Mesenteric fat pad (tissue), 1 donor: ENCODE measurements at places on chromosomes 4 and X.

DNA sequence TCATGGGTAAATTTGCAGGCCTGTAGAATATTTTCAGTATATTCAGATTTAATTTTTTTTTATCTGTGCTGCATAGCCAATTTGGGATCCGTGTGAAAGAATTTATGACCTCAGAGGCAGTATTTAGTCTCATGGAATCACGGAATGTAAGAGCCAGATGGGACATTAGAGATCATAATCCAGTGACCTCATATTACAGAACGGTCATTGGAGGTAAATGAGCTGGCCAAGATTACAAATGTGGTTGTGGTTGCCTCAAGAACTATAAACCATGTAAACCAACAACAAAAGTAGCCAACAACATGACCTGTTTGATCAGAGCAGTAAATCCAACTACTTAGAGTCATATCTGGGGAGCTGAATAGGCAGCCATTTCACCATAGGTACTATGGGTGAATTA lies 71.6 kb downstream of the AMOT start:
- no peak for DNase-seq

GRCh38 chr4:56130606-56131155 lies 181.9 kb downstream of the CEP135 start:
- no peak for DNase-seq

GRCh38 chr4:176838601-176839433 lies 46.1 kb upstream of the VEGFC start:
- DNase-seq: no peak

- no peak for DNase-seq
Observed at GRCh38 chr4:156560701-156561100, 410.9 kb downstream of the PDGFC start.

DNA sequence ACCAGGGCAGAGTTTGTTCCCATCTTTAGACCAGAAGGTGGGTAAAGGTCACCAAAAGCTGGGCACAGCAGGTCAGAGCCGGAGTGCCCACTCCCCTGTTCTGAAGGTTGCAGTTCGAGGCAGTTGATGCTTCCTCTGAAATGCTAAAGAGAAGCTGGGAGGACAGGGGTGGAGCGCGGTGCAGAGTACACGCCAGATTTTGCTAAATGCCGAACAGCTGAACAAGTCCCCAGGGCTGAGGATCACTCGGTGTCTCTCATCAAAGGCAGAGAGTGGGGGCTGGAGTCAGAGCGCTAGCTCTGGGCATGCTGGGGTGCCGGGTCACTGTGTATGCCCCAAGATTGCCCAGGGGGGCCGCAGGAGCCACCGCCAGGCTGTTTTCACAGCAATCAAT lies 197.0 kb downstream of the BCOR start:
- DNase-seq: no peak

DNA sequence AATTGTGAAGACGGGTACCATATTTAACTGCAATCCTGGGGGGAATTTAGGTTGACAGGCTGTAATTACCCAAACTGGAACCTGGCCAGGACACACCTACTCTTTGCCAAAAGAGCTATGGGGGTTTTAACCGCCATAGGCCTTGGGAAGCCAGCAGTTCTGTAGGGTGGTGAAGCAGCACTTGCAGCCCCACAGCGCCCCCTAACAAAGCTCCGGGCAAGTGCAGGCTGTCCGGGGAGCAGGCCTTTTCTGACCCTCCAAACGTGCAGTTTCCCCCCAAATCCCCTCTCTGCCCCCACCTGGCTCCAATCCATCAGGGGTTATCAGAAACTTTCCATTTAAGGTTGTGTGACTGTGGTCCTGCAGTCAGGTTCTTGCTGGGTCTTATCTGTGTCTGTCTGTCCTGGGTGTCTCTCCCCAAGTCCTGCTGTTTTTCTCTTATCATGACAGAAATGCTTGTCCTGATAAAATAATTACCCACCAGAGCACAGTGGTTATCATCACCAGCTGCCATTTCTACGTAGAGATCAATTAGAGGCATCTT lies 350.9 kb downstream of the MID1IP1 start:
- no peak for DNase-seq
